Activated CD4-positive, CD25-positive, alpha-beta regulatory T cell (primary cell): ENCODE measurements at places on chromosomes 2 and 18.

GRCh38 chr2:7633566-7634153 lies 716.4 kb downstream of the RNF144A start:
- DNase-seq = no peak

- no peak for DNase-seq
Observed at GRCh38 chr18:34710934-34711333, 836 bp downstream of the DTNA start.

DNA sequence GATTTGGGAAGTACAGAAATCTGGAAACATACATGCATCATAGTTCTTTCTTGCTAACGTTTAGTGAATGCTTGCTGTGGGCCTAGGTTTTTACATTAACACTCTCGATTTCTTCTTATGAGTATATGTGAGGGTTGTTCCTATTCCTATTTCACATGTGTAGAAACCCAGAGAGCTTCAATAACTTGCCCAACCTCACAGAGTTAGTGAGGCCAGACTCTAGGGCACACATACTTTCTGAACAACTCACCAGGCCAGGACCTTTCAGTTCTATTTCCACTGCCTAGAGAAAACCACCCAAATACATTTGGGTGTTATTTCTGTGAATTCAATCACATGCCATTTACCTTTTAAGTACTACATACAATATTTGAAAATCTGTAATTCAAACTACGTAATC lies 8.2 kb upstream of the KCTD1 start:
- DNase-seq = no peak

DNA sequence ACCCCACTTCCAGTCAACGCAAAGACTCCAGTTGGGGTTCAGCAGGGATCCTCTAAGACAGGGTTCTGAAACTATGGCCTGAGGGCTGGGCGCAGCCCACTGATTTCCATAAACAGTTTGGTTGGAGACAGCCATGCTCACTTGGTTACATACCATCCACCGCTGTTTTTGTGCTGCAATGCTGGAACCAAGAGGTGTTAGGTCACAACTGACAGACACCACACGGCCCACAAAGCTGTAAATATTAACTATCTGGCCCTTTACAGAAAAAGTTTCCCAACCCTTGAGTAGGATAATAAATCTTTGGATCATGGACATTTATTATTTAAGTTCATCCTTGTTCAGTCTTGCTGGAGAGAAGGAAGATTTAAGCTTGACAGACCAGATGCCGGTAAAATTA lies 8.4 kb upstream of the CD226 start:
- DNase-seq = no peak

- DNase-seq = no peak
Observed at GRCh38 chr18:41756141-41756540, 198.9 kb upstream of the PIK3C3 start.

DNA sequence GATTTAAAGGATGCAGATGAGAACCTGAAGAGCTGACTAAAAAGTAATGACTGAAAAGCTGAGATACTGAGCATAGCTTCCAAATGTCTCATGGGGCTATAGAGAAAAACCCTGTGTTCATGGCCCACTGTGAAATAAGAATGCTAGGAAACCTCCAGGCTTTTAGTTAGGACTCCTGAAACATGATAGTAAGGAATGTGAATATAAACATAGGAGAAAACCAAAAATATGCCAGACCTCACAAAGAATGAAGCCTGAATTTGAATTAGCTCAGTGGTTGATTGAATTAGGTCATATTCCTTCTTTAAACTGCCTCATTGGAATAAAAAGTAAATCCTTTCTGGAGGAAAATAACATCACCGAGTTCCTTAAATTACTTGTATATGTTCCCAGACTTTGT lies 194.5 kb upstream of the NXPH2 start:
- no peak for DNase-seq

DNA sequence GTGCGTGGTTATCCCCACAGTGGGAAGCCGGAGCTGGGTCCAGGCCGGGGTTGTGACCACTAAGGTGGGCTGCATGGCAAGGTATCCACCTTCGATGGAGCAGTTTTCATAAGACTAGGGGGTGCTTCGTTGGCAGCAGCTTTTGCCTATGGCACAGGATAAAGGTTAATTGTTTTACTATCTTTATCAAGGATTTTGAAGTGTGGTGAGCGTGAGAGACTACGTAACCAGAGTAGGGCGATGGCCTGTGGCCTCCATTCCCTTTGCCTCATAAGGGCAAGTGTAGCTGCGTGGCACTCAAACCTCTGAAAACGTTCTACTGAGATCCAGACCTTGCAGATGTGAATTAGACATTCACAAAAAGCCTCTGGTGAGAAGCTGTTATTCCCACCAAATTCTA lies 206.6 kb downstream of the ACKR3 start:
- no peak for DNase-seq

DNA sequence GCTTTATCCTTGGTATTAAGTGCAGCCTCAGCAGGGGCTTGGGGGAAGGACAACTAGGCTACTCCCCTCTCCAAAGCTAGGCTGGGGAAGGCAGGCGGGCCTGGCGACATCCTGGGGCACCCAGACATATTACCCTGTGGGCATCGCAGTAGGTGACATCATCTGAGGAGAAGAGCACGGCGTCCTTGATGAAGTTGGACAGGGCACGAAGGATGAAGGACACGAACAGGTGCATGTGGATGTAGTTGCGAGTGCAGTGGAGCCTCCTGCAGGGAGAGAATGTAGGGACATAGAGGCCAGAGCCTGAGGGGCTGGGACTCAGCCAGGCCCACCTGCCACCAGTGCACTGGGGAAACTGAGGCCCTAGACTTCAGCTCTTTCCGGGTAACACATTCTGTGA lies 32.3 kb downstream of the TMEM37 start:
- DNase-seq = no peak

GRCh38 chr18:12401881-12402280 lies 5.8 kb upstream of the PRELID3A start:
- no peak for DNase-seq

GRCh38 chr18:36514778-36515177 lies 217.3 kb downstream of the FHOD3 start:
- DNase-seq = no peak

DNA sequence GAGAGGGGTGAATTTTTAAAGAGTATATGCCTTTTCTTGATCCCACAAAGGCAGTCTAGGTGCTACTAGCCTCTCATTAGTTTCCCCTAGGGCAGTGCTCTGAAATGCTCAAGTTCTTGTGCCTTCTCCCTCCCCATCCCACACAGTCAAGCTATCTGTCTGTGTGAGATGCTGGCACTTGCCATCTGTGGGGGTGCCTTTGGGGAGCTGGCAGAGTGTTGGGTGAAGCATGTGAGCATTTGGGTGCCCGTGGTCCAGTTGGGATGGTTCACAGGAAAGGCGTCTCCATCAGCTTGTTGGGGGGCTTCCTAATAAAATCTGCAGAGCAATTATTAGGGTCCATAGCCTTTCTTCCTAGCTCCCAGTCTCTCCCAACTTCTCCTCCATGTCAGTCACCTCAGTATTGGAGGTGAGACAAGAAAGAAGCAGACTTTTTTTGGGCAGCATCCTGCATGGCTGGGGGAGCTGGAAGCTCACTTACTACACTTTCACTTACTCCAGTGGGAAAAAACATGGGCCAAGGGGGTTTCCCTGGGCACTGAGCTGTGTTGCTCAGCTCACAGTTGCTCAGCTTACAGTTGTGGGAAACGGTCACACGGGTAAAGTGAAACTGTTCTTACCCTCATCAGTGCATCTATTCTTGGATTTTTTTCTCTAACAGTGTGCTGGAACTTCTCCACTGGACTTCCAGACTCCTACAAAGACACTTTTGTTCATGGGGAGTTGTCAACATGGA lies 29.3 kb downstream of the COLEC11 start:
- no peak for DNase-seq

GRCh38 chr2:584863-585823 lies 92.1 kb downstream of the TMEM18 start:
- no peak for DNase-seq

DNA sequence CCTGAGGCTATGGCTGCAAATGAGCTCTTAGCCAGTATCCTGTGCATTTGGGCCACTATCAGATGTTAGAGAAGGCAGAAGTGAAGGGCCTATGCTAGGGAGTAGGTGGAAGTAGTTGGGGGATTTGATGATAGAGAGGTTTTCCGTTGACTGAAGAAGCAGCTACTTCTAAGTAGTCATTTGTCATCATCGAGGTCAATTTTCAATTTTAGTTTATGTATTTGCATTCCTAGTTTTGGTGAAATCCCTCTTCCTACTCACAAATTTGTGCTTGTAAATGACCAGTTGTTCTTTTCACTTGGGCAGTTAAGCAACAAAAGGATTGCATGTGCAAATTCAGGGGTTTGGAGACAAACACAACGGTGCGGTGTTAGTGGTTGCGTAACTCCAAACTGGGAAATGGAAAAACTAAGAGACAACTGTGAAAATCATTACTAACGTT lies 48.5 kb upstream of the PELI1 start:
- no peak for DNase-seq

DNA sequence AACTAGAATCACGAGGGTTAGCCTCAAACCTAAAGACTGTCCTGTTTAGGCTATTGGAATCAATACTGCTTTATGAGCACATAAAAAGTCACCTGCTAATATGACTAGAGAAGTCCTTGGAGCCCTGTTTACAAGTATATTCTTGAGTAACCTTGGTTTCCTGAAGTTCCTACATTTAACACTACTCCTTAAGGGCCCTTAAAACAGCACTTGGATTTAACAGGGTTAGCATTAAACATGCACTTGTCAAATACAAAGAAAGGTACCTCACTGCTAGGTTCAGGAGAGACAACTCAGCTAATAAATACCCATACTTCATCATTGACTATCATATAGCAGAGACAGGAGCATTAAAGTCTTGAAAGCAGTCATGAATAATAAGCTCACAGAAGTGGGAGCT lies 96.7 kb downstream of the SLC5A7 start:
- no peak for DNase-seq

DNA sequence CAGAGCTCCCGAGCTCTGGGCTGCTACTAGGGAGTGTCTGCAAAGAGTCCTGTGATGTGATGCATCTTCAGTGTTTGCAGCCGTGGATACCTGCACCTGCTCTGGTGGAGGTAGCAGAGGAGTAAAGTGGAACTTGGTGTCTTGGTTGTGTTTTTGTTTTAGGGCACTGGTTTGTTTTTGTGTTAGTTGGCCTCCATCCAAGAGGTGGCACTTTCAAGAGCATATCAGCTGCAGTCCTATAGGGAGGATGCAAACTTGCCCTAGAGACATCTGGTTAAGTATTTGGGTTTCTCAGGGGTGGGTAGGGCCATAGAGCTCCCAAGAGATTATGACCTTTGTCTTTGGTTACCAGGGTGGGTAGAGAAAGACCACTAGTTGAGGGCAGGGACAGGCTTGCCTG lies 1249.0 kb upstream of the FAM98A start:
- no peak for DNase-seq
